Activated T-cell treated with anti-CD3 and anti-CD28 coated beads for 24 hours (primary cell): ENCODE measurements at places on chromosomes 1 and 21.

DNA sequence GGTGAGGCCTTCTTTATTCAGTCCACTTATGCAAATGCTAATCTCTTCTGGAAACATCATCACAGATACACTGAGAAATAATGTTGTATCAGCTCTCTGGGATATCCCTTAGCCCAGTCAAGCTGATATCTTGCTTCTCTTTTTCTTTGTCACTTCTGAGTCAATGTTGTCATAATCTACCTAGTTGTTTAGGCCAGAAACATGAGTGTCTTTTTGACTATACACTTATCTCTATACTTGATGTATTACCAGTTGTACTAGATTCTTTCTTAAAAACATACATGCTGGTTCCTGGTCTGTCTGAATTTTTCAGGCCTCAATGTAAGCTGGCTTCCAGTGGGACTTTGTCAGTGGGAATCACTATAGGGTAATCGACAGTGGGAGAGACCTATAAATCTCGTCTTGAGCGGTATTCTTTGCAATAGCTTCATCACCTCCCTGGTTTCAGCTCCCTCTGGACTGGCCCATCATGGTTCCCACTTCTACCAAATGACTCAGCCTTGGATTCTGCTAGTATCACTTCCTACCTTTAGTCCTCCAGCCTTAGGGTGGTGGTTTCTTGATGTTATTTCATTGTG lies 135.2 kb upstream of the CYYR1 start:
- DNase-seq = no peak

DNA sequence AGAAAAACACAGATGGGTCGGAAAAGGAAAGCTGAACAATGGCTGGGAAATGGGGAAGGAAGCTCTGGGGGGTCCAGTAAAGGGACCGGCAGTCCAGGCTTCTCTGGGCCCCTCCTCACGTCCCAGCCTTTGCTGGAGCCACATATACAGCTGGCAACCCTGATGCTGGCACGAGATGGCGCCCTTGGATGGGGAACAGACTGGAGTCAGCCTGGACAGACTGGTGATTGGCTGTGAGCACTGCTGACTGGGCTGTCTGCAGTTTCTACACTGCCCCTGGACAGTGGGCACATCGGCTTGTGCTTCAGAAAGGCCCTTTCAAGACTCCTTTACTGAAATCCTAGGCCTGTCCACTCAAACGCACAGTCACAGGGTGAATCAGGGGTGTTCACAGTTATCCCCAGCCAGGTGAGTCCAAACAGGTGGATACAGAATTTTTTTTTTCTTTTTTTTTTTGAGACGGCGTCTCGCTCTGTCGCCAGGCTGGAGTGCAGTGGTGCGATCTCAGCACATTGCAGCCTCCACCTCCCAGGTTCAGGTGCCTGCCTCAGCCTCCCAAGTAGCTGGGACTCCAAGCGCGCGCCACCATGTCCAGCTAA lies 31.1 kb upstream of the ZBTB40 start:
- DNase-seq = peak; percentile 27

DNA sequence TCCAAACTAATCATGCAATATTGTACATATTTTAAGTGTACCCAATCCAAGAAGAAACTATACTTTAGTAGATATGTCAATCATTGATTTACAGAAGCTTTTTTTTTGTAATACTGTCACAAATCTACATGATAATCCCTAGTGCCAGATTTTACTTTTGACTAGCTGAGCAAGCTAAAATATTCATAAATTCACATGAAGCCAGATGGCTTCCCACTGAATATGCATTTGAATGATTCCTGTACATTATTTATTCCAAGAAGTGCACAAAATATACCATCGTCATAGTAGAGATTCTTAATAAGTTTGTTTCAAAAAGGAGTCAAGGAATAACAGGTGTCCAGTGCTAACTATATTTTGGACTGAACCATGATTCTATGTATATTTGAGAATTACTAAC lies 17.2 kb downstream of the FPGT start:
- DNase-seq = no peak

GRCh38 chr1:177341773-177342172 lies 171.0 kb downstream of the BRINP2 start:
- no peak for DNase-seq

GRCh38 chr1:67639361-67639760 lies 45.6 kb upstream of the GADD45A start:
- no peak for DNase-seq

GRCh38 chr21:37424396-37424795 lies 57.8 kb downstream of the DYRK1A start:
- DNase-seq = no peak

DNA sequence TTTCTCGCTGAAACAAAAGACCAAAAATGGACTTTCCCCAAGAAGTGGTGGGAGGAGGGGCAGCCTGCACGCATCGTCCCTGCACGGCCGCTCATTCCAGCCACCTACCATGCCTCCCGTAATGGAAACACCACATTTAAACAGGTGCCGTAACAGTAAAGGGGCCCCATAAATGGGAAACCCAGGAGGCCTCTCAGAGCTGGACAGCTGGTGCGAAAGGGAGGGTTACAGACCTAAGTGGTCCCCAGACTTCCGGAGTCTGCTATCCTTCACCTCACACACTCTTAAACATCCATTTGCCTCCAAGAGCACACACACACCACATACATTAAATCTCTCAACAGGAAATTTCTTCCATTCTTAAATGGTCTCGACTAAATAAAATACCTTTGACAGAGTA lies 120.7 kb upstream of the SOD1 start:
- DNase-seq = no peak

- DNase-seq = no peak
These were observed 4.8 kb upstream of the MYSM1 start for GRCh38 chr1:58704616-58705021.

GRCh38 chr1:231668826-231669225 lies 42.2 kb downstream of the DISC1 start:
- no peak for DNase-seq

DNA sequence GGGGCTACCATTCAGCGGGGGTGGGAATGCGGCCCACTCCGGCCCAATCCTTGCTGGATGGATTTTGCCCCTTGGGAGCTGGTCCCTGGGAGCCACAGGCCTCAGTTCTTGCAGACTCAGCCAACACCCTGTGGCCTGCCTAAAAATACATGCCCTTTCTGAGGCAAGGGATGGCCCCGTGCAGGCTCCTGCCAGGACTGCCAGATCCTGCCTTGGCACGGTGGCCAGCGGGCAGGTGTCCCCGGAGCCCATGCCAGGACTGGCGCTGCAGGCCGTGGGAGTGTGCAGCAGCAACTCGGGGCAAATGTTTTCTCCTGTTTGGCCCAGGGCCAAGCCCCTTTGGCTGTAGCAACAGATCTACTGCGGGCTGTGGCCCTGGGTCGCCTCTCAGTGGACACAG lies 1.6 kb upstream of the PANK4 start:
- no peak for DNase-seq

GRCh38 chr1:230784163-230784562 lies 37.0 kb downstream of the CAPN9 start:
- no peak for DNase-seq

DNA sequence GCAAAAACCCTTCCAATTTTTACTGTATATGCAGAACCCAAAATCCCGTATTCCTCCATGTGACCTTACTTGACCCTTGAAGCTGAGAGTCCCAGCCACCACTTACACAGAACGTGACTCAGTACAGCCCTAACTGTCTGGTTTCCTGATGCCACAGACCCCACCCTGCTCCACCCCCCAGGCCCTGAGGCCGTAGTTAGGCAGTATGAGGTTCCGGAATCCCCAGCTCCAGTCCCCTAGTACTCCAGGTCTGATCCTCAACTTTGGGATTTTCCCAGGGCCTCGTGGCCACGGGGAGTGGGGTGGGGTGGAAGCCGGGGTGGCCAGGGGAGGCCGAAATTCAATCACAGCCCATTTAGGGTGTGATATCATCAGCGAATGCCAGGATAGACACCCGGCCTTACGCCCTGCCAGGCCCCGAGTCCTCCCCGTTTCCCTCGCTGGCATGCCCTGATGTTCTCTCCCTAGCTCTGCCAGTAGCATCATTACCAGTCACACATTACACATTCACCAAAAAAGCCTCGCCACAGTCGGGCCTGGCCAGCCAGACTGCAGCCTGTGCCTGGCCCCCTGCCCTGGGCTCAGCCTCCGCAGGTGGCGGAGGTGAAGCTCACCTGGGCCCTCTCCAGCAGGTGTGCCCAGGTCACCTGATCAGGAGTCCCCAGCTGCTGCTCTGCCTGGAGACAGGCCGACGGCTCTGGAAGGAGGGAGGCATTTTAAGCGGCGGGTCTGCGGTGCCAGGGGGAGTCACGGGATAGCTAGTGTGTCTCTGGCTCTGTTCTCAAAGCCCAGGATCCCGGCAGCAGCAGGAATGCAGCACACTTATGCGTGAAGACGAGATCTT lies 70.8 kb downstream of the SCCPDH start:
- no peak for DNase-seq

DNA sequence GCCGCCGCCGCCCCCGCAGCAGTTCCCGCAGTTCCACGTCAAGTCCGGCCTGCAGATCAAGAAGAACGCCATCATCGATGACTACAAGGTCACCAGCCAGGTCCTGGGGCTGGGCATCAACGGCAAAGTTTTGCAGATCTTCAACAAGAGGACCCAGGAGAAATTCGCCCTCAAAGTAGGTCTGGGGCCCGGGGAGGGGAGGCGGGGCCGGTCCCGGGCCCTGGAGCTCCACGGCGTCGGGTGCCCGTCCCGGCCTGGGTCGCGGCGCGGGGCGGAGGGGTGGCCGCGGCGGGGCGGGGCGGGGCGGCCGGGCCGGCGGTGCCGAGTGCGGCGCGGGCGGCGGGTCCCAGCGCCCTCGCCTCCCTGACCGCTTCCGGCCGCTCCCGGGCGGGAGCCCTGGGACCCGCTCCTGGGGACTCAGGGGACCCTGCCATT lies 646 bp downstream of the MAPKAPK2 start:
- DNase-seq = no peak

DNA sequence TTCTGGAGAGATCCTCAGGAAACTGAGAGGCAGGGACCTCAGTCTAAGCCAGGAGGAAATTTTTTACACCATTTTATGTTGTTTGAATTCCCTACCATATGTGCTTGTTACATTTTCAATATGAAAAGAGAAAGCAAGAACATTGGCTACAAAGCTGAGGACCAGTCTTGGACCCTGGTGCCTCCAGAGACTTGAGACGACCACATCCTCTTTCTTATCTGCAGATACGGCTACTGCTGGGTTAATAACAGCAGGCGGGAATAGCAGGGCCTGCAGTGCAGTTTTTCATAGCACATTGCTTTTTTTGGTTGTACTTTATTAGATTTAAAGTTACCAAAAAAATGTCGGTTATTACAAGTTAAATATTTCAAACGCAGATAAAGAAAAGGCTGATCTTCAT lies 3.9 kb downstream of the KDM4A start:
- no peak for DNase-seq

DNA sequence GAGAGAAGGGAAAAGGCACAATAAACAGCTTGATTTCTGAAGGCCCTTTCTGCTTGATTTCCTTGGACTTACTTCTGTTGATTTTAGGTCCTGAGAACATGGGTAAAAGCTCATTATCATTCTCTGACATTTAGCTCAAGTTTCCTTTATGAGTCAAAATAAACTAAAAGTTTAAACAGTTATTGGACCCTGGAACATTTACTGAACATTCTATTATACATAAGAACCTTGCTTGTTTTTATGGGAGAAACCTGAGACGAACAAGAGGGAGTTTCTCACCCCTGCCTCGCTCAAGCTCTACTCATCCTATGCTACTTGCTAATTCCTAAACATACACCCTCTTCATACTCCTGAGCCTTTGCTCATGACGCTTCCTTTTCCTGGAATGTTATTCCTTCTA lies 538.3 kb upstream of the PKN2 start:
- no peak for DNase-seq

DNA sequence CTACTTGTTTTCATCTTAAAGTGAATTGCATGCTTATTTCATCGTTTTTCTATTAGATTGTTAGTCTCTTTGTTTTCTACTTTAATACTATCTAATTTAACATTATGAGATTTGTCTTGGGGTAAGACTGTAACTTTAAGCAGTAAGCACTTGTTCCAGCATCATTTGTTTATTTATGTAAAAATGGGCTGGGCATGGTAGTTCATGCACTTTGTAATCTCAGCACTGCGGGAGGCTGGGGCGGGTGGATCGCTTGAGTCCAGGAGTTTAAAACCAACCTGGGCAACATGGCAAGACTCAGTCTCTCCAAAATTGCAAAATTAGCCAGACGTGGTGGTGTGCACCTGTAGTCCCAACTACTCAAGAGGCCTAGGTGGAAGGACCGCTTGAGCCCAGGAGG lies 15.3 kb upstream of the PAXBP1 start:
- no peak for DNase-seq

DNA sequence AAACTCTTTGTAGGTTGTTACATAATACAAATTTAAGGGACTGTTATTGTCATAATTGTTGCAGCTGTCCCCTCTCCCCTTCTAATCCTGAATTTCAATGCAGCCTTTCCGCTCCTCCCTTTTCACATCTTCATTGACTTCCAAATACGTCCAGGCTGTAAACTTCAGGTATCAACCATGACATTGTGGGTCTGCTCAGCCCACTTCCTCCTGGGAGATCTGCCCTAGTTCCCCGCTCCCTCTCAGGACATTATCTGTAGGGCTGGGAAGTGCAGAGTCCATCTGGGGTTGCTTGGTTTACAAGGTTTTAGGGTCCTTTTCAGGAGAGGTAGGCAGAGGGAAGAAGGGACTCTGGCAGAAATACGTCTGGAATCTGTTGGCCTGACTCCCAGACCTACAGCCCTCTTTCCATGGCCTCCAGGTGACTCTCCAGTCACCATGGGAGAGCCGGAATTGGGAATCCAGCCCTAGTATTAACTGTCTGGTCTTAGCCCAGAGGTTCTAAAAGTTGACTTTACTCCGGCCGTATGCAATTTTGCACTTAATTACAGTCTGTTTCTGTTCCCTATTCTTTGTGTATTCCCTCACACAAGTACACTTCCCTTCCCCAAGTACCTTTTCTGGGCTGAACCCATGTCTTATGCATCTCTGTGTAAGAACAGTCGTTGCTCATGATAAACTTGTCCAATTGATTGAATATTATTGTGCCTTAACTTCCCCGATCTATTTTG lies 4.7 kb upstream of the DENND2D start:
- DNase-seq = no peak

GRCh38 chr1:77047978-77048614 lies 171.1 kb downstream of the PIGK start:
- no peak for DNase-seq

GRCh38 chr1:203860396-203861025 lies 888 bp upstream of the SNRPE start:
- DNase-seq = no peak

- DNase-seq = no peak
These were observed 256.9 kb upstream of the RAB4A start for GRCh38 chr1:229013981-229014380.

- DNase-seq = no peak
These were observed 75.5 kb downstream of the HIVEP3 start for GRCh38 chr1:41842993-41843755.

DNA sequence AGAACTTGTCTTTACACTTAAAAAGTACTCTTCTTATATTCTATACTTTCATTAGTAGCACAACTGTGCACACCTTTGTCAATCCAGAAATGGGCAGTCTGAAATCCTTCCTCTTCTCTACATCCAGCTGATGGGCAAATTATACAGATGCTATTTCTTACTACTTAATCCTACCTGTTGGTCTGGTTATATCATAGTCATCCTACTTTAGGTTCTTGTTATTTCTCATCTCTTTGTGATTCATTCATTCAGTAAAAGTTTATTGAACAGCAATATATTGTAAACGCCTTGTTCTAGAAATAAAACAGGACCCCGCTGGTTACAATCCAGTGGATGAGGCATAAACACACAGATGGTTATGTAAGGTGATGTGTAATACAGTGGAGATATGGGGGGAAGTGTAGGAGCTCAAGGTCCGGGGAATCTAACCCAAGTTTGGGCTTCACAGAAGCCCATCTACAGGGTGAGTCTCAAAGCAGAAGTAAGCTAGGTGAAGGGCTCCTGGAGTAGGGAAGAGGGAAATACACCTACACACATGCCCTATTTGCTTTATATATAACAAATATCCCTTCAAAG lies 11.8 kb upstream of the FUBP1 start:
- DNase-seq = no peak
